ENCODE measurements at places on chromosomes 3 and 15.

- DNase-seq: no peak
Measured at GRCh38 chr3:198090795-198091332, 130.8 kb downstream of the LMLN start.

DNA sequence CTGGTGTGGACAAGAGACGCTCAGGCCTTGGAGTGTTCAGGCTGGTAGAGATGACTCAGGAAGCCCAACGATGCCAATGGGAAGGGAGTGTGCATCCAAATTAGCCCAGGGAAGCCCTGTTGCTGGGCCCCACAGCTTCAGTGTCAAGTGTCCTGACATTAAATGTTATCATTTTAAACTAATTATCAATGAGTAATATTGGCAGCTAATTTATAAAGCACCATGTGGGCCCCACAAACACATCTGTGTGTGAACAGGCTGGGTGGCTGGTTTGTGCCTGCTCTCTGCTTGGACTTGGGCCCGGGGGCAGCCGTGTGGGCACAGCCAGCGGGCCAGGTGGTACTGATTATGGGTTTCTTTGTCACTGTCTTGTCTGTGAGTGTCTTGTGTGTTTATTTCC, 15.0 kb downstream of the FBLN2 start:
- DNase-seq: no peak

GRCh38 chr15:31268911-31269784, 57.5 kb upstream of the KLF13 start:
- no peak for DNase-seq

DNA sequence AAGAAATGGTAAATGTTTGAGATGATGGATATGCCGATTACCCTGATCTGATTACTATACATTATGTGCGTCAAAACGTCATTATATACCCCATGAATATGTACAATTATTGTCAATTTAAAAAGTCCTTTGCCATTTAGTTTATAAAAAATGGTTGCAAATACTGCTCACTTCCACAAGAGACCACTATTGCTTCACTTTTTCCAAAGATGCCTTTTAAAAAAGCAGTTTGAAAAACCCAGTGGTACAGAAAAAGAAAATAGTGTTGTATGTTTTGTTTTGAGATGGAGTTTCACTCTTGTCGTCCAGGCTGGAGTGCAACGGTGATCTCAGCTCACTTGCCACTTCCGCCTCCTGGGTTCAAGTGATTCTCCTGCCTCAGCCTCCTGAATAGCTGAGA, 39.3 kb downstream of the EDEM1 start:
- DNase-seq: no peak

DNA sequence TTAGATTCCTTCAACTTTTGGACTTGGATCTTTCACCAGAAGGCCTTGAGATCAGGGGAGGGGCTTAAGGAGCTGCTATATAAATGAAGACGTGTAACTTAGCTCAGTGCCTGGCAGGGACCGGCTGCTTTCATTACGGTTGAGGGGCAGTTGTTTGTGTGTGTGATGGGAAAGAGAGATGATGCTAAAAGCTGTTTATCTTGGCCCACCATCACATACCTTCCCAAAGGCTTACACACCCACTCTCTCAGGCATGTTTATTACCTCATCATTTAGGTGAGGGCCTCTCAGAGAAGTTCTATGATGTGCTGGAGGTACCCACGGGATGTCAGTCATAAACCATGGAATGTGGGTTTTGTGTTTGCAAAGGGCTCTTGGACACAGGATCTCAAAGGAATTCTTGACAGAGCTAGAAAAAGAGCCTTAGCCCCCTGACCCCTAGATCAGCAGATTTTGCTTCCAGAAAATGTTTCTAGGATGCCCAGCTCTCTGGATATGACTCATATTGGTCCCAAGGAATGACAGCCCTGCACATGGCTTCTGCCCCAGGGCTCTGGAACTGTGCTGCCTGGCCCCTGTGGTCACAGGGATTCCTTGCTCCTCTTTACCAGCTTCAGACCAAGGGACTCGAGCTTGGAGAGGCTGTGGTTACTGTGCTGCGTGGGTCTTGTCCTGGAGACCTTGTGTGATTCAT, 15.9 kb upstream of the SMAD3 start:
- no peak for DNase-seq

GRCh38 chr3:161369531-161369930, 1.8 kb downstream of the SPTSSB start:
- no peak for DNase-seq

DNA sequence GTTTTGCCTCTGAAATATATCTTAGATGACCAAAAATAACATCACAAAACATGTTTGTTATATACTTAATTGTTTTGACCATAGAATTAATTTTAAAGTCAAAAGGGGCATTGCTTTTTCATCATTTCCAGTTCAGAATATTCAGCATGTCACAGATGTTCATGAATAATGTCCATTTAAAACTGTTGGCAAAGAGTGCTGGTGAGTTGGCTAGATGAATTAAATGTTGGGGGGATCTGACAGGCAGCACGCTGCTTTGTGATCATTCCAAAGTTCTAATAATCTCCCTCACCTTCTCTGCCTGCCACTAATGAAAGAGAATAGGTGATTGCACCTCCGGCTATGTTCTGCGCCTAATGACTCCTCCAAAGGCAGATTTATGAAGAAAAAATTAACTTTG, 139.2 kb upstream of the MLF1 start:
- no peak for DNase-seq

GRCh38 chr3:52254608-52255007, 9.0 kb downstream of the PPM1M start:
- no peak for DNase-seq

DNA sequence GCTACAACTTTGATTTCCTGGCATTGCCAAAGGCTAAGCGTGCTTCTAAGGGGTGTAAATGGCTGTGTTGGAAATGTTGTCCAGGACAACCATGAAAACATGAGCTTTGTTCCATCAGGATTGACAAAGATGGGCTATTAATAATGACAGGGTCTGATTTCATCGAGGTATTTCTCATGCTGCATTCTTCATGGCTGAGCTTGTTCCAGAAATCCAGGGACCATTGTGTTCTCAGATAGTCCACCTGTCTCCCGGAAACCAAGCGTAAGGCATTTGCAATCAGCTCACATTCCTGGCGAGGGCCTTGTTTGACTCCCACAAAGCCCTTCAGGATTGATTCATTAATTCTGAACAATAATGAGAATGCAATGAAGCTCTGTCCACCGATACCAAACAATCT, 111.3 kb downstream of the CD47 start:
- DNase-seq: no peak

DNA sequence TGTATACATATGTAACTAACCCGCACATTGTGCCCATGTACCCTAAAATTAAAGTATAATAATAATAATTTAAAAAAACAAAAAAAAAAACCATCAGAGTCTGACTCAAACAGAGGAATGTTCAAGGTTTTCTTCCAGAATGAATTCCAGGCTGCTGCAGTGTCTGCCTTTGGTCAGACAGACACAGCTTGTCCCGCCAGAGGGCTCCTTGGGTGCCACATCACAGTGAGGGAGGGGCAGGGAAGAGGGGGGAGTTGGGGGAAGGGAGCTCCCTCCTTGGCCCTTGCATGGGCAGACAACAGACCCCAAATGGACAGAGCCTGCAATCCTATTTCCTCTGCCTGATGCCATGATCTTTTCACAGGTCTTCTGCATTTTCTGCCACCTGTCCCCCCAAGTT, 36.5 kb downstream of the ITGB5 start:
- DNase-seq: no peak

DNA sequence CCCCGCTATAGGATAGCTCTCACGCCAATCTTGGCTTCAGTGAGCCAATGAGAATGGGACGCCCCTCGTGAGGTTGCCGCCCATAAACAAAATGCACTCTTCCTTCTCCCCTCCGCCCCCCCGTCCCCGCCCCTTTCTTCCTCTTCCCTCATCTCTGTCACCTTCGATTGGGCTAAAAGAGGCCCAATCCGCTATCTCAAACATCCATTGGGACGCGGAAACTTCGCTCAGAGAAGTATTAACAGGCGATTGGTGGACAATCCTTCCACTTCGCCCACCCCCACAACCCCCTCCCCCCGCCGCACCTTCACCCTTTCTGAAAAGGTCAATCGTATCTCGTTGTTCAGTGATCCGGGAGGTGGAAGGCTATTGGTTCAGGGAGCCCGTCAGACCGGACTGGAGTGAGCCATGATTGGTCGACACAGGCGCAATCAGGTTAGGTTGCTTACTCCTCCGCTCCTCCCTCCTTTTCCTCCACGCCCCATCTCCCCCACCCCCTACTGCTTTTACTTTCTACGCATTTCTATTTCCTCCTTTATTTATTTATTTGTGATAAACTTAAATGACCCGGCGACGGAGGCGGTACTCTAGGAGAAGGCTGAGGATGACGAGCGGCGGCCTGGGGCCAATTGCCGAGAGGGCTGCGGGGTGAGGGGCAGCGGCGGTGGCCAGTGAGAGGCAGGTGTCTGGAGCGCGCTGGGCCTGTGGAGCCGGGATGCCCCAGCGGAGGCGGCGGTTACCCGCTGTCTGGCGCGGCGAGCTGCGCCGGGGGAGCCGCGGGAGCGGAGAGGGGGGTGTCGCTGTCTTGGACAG, 447 bp upstream of the ZBTB20 start:
- peak; percentile 85 for DNase-seq

- DNase-seq: no peak
Measured at GRCh38 chr3:50160561-50160983, 5.4 kb downstream of the SEMA3F start.

DNA sequence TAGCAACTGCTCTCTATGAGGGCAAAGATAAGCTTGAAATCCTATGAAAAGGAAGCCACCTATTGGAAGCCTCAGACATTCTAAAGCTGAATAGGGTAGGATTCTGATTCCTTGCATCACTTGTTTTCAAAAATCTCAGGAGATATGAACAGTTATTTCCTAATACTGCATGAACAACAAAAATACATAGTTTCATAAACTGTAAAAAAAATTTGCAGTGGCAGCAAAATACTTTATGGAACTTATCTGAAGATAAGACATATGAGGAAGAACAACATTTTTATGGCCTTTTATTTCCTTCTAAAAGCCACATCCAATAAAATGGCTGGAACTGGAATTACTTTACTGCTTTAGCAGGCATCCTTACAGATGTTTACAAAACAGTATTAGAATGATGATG, 29.9 kb downstream of the AP3S2 start:
- DNase-seq: no peak

- no peak for DNase-seq
Measured at GRCh38 chr3:180072786-180073185, 36.0 kb upstream of the PEX5L start.

All from activated CD8-positive, alpha-beta memory T cell treated with anti-CD3 and anti-CD28 coated beads for 1 hour (primary cell).